ENCODE measurements at places on chromosomes 1 and 21.

DNA sequence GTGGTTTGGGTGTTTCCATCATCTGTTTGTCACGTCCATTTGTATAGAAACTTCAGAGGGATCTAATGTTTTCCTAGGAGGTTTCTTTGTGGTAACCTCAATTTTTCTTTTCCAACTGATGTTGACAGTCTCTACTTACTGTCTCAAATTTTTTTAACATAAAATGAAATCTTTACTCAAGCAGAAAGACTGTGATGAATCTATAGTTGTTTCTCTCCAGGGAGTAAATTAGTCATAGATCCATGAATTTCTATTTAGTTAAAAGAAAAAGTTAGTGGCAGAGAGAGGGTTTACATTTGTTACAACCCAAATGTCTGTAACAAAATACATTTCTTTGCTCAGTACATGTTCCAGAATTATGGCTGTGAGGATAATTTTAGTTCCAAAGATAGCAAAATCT lies 161.6 kb downstream of the DISP1 start:
- DNase-seq, result no peak

GRCh38 chr1:67019600-67020136 lies 34.3 kb downstream of the SLC35D1 start:
- no peak for DNase-seq

GRCh38 chr1:225428881-225429455 lies 1.1 kb upstream of the LBR start:
- DNase-seq, result no peak

GRCh38 chr1:77511440-77511840 lies 171.0 kb downstream of the ZZZ3 start:
- DNase-seq, result no peak

GRCh38 chr1:17852383-17852782 lies 97.2 kb downstream of the ACTL8 start:
- no peak for DNase-seq

DNA sequence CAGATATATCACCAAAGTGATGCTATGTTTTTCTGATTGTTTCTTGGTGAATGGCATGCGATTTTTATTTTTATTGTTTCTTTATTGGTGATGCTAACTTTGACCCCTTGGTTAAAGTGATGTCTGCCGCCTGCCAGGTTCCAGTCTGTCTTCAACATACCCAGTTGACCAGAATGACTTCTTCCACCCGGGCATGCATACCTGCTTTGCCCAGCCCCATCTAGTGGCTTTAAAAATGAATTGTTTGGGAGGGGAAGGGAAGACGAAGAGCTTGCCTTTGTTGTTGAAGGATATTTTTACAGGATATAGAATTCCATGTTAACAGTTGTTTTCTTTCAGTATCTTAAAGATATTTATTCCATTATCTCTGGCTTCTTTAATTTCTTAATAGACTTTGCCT lies 65.1 kb downstream of the ATG4C start:
- no peak for DNase-seq

- no peak for DNase-seq
Measured at GRCh38 chr1:21152423-21153100, 24.1 kb downstream of the EIF4G3 start.

GRCh38 chr1:156895455-156895812 lies 1.9 kb downstream of the PEAR1 start:
- DNase-seq, result no peak

- DNase-seq, result no peak
Measured at GRCh38 chr1:175200678-175201521, 8.3 kb upstream of the KIAA0040 start.

DNA sequence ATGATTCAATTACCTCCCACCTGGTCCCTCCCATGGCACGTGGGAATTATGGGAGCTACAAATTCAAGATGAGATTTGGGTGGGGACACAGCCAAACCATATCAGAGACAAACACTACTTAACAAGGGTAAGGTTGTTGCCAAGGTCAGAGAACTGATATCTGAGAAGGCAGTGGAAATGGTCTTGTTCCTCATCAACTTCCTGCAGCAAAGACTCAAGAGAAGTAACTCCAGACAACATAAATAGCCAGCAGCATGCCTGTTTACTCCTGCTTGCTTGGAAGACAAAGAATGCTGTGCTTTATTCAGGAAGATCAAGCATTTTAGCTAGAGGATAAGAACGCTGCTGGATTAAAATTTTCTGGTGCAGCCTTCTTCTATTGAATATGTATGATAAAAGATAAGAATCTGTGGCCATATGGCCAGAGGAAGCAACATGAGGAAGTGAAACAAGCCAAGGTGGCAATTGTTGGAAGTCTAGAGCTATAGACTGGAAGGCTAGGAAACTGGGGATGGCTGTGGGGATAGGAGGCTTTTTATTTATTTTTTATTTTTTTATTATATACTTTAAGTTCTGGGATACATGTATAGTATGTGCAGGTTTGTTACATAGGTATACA lies 36.4 kb downstream of the DDAH1 start:
- no peak for DNase-seq

DNA sequence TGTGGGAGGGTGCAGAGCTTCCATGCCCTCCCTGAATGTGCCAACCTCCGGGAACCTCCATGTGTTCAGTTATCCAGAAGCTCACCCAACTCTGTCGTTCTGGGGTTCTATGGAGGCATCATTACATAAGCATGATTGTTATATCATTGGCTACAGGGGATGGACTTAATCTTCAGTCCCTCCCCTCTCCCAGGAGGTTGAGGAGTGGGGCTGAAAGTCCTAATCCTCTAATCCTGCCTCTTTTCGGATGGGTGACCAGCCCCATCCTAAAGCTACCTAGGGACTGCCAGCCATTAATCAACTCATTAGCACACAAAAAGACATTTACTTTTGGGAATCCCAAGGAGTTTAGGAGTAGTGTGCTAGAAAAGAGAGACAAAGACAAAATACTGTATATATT lies 32.0 kb upstream of the PSEN2 start:
- no peak for DNase-seq

DNA sequence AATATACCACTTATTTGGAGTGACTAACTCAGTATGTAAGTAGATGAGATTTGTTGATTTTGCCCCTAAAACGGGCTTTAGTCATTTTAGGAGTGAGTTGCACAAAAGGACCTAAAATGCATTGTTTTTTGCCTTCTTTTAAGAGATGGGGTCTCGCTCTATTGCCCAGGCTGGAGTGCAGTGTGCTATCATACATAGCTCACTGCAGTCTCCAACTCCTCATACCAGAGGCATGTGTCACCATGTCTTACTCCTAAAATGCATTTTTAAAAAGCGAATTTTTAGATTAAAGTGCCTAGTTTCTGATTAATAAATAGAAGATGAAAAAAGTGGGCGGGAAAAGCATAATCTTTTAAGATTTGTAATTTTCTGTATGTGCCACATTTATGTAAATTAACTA lies 11.5 kb upstream of the NEXN start:
- no peak for DNase-seq

GRCh38 chr1:209696673-209697072 lies 8.0 kb upstream of the HSD11B1 start:
- no peak for DNase-seq

GRCh38 chr1:21703318-21703963 lies 34.3 kb upstream of the RAP1GAP start:
- no peak for DNase-seq

- no peak for DNase-seq
Measured at GRCh38 chr21:27694667-27695066, 727.8 kb upstream of the ADAMTS5 start.

DNA sequence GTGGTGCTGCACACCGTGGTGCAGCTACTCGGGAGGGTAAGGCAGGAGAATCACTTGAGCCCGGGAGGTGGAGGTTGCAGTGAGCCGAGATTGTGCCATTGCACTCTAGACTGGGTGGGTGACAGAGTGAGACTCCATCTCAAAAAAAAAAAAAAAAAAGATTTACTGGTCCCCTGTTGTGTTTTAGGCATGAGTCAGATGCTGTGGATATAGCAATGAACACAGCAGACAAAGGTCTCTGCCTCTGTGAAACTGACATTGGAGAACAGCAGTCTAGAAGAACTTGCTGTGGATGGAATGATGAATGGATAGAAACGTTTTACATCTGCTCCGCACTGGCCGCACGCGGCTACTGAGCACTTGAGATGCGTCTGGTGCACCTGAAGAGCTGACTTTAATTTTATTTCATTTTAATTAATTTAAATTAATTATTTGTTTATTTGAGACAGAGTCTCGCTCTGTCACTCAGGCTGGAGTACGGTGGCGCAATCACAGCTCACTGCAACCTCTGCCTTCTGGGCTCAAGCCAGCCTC lies 24.5 kb upstream of the EPHA2 start:
- no peak for DNase-seq

- DNase-seq, result no peak
Measured at GRCh38 chr1:17359808-17360207, 12.2 kb upstream of the PADI6 start.

- no peak for DNase-seq
Measured at GRCh38 chr1:217228689-217229088, 402.2 kb downstream of the GPATCH2 start.

DNA sequence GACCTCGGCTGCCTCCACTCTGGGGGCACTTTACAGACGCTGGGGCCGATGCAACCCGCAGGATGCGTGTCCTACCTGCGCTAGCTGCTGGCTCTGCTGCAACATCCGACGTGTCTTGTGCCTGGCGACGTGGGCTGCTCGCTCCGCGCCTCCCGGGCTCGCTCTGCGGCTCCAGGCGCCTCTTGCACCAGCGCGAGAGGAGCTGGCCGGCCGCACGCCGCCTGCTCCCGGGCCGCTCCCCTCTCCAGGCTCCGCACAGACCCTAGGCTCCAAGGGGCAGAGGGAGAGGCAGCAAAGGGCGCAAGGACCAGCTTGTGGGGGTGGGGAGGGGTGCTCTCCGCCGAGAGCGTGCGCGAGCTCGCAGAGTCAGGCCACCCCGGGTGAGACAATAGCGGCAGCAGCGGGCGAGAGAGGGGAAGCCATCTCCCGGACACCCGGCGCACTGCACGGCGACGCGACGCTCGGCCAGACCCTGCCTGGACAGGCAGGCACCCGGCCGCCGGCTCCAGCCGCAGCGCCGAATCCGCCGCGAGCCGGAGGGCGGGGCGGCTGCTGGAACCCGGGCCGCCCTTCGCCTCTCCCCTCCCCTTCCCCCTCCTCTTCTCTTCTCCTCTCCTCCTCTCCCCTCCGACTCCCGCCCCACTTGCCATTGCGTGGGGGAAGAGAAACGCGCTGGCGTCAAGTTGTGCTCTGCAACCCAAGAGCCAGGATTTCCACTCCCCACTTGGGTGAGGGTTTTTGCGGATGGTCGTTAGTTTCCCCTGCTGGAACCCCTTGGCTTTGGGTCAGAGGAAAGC lies at the start of gene PIK3C2B:
Gene PIK3C2B (minus strand): TSS at position 525 of the 797 bp plus-strand sequence. CDS start 25,003 bp downstream, outside the sequence.
- peak; percentile 59 for DNase-seq

- no peak for DNase-seq
Measured at GRCh38 chr1:69421286-69421685, 146.4 kb upstream of the LRRC7 start.

- DNase-seq, result no peak
Measured at GRCh38 chr1:159939678-159940002, 5.8 kb downstream of the IGSF9 start.

- no peak for DNase-seq
Measured at GRCh38 chr1:178133239-178133989, 39.5 kb downstream of the RASAL2 start.

- no peak for DNase-seq
Measured at GRCh38 chr1:38500891-38501290, 358.7 kb downstream of the RRAGC start.

DNA sequence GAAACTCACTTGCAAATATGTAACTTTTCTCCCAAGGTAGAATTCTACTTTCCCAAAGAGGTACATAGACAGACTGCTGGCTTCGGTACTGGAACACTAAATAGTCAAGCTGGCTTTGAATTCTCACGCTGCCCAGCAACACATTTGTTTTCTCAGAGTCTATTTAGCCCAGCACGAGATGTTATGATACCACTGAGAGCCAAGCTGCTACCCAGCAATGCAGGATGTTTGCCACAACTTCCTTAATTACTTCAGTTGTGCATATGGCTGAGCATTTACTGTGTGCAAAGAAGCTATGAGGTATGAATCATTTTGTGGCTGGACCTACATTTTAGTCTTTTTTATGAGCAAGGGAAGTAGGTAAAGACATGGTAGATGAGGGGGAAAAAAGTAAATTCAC lies 793.2 kb downstream of the PLA2G4A start:
- DNase-seq, result no peak

DNA sequence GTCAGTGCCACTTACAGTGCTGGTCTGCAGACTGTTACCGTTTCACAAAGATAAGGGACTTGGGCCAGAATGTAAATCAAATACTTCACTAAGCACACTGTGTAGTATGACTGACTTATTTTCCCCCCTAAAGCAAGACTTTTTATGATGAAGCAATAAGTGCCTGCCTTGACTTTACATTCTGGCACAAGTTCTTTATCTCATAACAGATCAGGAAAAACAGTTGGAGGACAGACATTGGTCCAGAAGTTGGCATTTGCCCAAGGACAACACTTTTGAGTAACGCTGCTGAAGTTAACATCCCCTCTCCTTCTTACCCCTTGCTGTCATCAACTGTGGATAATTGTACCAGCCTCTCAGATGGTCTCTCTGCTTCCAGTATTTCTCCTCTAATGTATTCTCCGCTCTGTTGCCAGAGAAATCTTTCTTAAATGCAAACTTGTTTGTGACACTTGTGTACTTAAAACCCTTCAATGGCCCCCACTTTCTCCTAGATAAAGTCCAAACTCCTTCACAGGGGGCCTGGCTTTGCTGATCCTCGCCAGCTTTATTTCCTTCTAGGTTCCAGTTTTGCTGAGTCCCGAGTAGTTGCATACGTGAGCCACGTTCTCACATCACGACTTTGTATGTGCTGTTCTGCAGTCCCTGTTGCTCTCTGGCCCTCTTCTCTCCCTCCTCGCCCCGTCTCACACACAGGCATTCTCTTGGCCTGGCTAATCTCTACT lies 45.7 kb downstream of the S1PR1 start:
- no peak for DNase-seq

- DNase-seq, result no peak
Measured at GRCh38 chr1:209768354-209768774, 12.5 kb downstream of the TRAF3IP3 start.

- peak; percentile 96 for DNase-seq
Measured at GRCh38 chr1:96966536-96967138, 245.1 kb downstream of the PTBP2 start.

DNA sequence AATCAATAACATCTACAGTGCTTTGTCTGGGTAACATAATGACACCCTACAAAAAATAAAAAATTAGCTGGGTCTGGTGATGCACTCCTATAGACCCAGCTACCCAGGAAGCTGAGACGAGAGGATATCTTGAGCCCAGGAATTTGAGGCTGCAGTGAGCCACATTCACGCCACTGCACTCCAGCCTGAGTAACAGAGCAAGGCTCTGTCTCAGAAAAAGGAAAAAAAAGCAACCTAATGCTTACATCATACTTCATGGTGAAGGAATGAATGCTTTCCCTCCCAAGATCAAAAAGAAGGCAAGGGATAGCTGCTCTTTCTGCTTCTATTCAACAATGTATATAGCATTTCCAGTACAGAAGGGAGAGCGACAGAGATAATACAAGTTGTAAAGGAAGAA lies 24.2 kb upstream of the CTTNBP2NL start:
- no peak for DNase-seq
